ENCODE measurements at places on chromosomes 7 and 10.

- H3K27me3 ChIP-seq: no peaks in the 10 kb centered on the region
- H3K4me3 ChIP-seq: no peak overlapping the region
- no peak for DNase-seq
These were observed 3.5 kb upstream of the CCL24 start for GRCh38 chr7:75817116-75817515.

DNA sequence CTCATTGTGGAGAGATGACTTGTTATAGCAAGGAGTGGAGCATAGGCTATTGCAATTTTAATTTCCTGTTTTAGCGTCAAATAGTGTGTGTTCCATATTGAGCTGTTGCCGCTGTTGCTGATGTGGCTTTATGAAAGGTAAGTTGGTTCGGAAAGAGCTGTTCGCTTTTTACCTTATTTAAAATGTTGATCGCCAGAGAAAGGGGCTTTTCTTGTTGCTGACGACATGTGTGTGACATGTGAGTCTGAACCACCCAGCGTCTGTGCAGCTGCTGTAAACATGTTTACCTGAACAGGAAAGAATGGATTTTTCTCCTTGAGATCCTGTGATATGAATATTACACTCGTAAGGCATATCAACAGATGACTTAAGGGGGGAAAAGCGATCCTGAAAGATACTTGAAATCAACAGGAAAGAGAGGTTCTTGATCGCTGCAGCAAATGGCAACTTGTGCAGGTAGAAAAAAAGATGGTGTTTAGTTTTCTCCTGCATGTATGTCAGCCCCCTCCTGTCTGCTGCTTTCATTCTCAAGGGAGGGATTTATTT, 2.5 kb downstream of the ZEB1 start:
- DNase-seq: peak; percentile 55
- peak overlapping the region; percentile 68 for H3K27ac ChIP-seq
- peaks cover 10% of the 10 kb centered on the region for H3K4me1 ChIP-seq
- H3K27me3 ChIP-seq: no peaks in the 10 kb centered on the region
- no peaks in the 10 kb centered on the region for H3K36me3 ChIP-seq
- H3K4me3 ChIP-seq: peak overlapping the region; percentile 84

DNA sequence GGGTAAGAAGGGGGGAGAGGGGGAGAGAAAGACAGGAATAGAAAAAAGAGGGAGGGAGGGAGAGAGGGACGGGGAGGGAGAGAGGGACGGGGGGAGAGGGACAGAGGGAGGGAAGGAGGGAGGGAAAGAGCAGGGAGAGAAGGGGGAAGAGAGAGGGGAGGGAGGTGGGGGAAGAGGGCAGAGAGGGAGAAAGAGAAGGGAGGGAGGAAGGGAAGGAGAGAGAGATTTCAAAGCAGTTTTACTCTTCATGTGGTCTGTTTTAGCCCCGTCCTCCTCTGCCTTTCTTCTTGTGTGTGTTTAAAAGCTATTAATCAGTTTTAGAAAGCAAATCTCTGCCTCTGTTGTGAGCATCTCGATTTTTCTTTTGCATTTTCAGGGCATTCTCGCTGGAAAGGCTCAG, 237.0 kb downstream of the WDR37 start:
- no peak overlapping the region for H3K4me3 ChIP-seq
- no peaks in the 10 kb centered on the region for H3K4me1 ChIP-seq
- DNase-seq: no peak
- H3K36me3 ChIP-seq: no peaks in the 10 kb centered on the region
- H3K27me3 ChIP-seq: 0 out of 2 replicates have a peak, but pooled peaks cover 4% of the 10 kb centered on the region

DNA sequence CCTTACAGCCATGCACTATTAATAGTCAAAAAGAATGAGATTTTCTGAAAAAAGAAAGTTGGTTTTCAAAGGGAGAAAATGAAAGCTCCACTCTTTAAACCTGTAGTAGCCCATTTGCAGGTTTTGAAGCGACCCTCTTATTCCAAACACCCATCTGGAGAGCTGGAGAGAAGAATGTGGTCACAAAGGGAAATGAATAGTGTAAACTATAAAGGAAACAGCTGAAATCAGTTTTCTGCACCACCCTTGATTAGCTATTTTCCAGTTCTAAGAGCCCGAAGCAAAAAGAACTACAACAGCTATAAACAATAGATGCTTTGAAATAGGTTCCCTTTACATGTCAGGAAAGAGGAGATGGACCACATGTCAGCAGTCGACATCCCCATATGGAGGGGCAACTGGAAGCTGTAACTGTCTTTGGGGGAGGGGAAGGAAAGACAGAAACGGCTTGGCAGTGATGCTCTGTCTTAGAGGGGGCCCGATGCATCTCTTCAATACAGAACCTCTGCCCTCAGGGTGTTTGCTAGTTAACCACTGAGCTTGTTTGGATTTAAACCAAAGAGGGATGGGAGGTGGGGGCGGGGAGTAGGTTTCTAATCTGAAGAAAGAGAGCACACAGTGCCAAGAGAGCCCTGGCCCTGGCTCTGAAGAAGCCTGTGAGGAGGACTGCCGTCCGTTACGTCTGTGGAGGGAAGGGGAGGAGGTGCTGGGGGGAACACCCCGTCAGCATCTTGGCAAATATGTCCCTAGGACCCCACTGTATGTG, 55.3 kb downstream of the CPVL start:
- H3K36me3 ChIP-seq: no peaks in the 10 kb centered on the region
- peaks cover 5% of the 10 kb centered on the region for H3K27me3 ChIP-seq
- H3K27ac ChIP-seq: no peak overlapping the region
- peak overlapping the region; percentile 43 for H3K4me3 ChIP-seq
- H3K4me1 ChIP-seq: peaks cover 7% of the 10 kb centered on the region

GRCh38 chr7:132565441-132565840, 10.8 kb downstream of the PLXNA4 start:
- peaks cover 4% of the 10 kb centered on the region for H3K27me3 ChIP-seq
- H3K4me3 ChIP-seq: no peak overlapping the region
- no peak for DNase-seq
- no peaks in the 10 kb centered on the region for H3K4me1 ChIP-seq
- no peak overlapping the region for H3K27ac ChIP-seq
- no peaks in the 10 kb centered on the region for H3K36me3 ChIP-seq

GRCh38 chr7:28301148-28301641, 111.1 kb upstream of the CREB5 start:
- H3K4me1 ChIP-seq: no peaks in the 10 kb centered on the region
- no peaks in the 10 kb centered on the region for H3K27me3 ChIP-seq
- no peak for DNase-seq
- no peak overlapping the region for H3K27ac ChIP-seq
- no peaks in the 10 kb centered on the region for H3K36me3 ChIP-seq

DNA sequence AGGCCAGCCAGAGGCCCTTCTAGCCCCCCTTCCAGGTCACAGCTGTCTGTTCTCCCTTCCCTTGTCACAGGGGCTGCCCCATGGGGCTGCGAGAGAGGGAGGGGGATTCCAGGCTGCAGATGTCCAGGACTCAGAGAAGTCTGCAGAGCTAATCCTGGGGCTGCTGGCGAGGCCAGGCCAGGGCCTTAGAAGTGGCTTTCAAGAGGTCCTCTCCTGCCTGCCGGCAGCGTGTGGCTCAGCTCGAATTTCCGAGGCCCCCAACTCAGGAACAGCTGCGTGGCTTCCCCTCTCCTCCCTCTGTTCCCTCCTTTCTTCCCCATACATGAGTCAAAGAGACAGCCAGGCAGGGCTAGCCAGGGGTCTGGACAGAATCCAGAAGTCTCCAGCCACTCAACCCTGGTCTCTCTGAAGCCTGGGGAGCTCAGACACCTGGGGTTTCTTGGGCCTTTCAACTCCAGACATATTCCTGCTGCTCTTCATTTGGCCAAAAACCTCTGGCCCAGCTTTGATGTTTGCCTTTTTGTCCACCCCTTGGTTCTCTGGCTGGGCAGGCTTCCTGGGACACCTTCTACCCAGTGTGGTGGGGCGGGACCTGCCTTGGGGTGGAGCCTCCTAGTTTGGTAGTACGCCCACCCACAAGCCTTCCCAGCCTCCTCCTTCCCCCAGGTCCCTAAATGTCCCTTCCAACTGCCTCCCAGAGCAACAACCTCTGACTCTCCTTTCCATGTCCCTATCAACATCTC, 21.8 kb upstream of the EIF5AL1 start:
- H3K4me1 ChIP-seq: no peaks in the 10 kb centered on the region
- no peaks in the 10 kb centered on the region for H3K36me3 ChIP-seq
- no peaks in the 10 kb centered on the region for H3K27me3 ChIP-seq

- DNase-seq: no peak
- no peak overlapping the region for H3K4me3 ChIP-seq
- peaks cover 11% of the 10 kb centered on the region for H3K4me1 ChIP-seq
These were observed 5.0 kb downstream of the PDZD8 start for GRCh38 chr10:117370205-117370604.

GRCh38 chr7:24591152-24591551, 17.9 kb downstream of the PALS2 start:
- H3K27ac ChIP-seq: no peak overlapping the region
- no peaks in the 10 kb centered on the region for H3K27me3 ChIP-seq
- no peaks in the 10 kb centered on the region for H3K36me3 ChIP-seq
- no peak overlapping the region for H3K4me3 ChIP-seq
- no peak for DNase-seq

- no peak overlapping the region for H3K4me3 ChIP-seq
- H3K36me3 ChIP-seq: no peaks in the 10 kb centered on the region
- H3K27me3 ChIP-seq: no peaks in the 10 kb centered on the region
- no peak overlapping the region for H3K27ac ChIP-seq
- no peaks in the 10 kb centered on the region for H3K4me1 ChIP-seq
These were observed 182.0 kb downstream of the REEP3 start for GRCh38 chr10:63703113-63703670.

DNA sequence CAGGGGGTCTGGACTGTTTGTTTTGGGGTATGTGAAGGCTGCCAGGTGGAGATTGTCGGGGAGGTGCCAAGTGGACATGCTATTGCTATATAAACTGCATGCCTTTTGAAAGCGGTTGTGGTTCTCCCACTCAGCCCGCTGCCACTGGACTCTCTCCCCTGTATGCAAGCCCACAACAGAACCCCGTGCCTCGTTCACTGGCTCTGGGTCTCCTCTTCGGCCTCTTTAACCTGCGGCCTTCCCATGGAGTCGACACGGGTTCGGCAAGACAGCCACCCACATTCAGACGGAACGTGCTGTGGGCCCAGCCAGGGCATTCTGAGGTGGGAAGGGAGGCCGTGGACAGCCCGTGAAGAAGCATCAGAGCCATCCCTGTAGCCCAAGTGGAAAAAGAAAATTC, 50.3 kb downstream of the SVIL start:
- H3K27me3 ChIP-seq: no peaks in the 10 kb centered on the region
- H3K27ac ChIP-seq: no peak overlapping the region
- no peaks in the 10 kb centered on the region for H3K4me1 ChIP-seq
- no peak overlapping the region for H3K4me3 ChIP-seq
- no peaks in the 10 kb centered on the region for H3K36me3 ChIP-seq
- no peak for DNase-seq

GRCh38 chr7:223118-223800, 30.9 kb downstream of the FAM20C start:
- H3K4me3 ChIP-seq: no peak overlapping the region
- H3K27me3 ChIP-seq: no peaks in the 10 kb centered on the region
- H3K27ac ChIP-seq: no peak overlapping the region
- no peak for DNase-seq
- no peaks in the 10 kb centered on the region for H3K4me1 ChIP-seq

GRCh38 chr7:116576350-116577319, 51.8 kb downstream of the CAV1 start:
- no peaks in the 10 kb centered on the region for H3K27me3 ChIP-seq
- H3K36me3 ChIP-seq: no peaks in the 10 kb centered on the region
- peaks cover 41% of the 10 kb centered on the region for H3K4me1 ChIP-seq
- no peak for DNase-seq
- H3K4me3 ChIP-seq: no peak overlapping the region

DNA sequence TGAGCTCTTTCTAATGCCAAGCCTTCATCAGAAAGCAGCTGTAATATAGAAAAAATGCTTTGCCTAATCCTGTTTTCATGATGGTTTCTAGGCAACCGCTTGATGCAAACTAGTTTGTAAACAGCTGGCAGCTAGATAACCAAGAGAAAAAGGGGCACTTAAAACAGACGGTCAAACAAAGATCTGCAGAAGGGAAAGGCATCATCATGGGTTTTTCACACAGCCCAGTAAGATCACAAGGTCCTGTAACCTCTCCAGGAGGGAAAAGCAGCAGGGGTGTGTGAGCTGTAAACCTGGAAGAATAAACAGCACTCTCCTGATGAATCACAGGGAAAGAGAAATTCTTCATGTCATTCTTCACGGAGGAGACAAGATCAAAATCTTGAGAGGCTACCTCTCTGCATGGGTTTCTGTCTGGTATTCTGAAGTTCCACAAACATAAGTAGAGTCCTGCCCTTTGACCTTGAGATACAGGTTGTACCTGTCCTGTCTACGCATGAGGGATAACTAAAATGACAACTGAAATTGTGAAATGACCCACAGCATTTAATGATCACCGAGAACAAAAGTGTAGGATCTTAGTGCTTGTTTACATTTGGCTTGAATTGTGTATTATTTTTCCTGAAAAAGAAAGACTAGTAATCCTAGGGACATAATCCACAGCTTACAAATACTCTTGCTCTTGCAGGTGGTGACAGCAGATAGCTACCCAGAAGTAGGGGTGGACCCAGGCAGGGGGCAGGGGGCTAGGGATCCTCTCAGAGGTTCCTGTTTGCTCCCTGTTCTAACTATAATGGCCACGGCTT, 48.0 kb downstream of the CREB3L2 start:
- no peak overlapping the region for H3K27ac ChIP-seq
- no peaks in the 10 kb centered on the region for H3K27me3 ChIP-seq
- H3K36me3 ChIP-seq: 0 out of 2 replicates have a peak, but pooled peaks cover 8% of the 10 kb centered on the region
- H3K4me3 ChIP-seq: no peak overlapping the region
- H3K4me1 ChIP-seq: no peaks in the 10 kb centered on the region

DNA sequence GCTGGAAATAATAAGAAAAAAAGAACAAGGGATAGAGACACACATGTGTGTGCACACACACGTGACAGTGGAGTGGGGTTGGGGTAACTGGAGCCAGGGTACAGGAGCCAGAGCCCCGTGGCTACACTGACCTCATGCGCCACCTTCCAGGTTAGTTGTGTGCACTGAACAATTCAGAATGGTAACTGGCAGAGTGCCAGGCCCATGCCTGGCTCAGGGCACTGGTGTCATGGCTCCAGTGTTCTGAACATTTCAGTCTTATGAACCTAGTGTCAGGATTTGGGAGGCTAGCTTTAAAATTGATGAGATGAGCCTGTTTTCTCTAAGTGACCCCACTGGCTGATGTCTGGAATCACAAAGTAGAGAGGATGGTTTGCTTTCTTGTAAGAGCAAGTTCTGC, 269.6 kb downstream of the SORCS3 start:
- H3K4me1 ChIP-seq: no peaks in the 10 kb centered on the region
- DNase-seq: no peak
- no peak overlapping the region for H3K27ac ChIP-seq
- H3K27me3 ChIP-seq: no peaks in the 10 kb centered on the region
- H3K36me3 ChIP-seq: no peaks in the 10 kb centered on the region
- H3K4me3 ChIP-seq: no peak overlapping the region

DNA sequence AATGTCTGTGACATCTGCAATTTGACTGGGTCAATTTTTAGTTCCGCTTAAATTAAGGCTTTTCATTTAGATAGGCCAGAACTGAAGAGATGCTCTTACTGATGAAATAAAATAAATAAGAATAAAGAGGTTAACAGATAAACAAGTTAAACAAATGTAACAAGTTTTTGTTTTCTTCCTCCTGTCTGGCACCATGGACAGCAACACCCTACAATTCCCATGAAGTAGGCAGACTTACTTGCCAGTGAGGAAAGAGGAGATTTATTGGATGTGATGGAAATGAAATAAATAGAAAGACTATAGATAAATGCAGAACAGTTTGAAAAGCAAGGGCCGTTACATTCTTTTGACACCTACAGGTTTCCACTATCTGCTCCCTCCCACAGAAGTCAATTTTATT, 118.5 kb downstream of the AMPH start:
- no peaks in the 10 kb centered on the region for H3K27me3 ChIP-seq
- H3K4me1 ChIP-seq: no peaks in the 10 kb centered on the region
- DNase-seq: no peak
- H3K4me3 ChIP-seq: no peak overlapping the region
